ENCODE measurements at places on chromosomes 4 and X.

DNA sequence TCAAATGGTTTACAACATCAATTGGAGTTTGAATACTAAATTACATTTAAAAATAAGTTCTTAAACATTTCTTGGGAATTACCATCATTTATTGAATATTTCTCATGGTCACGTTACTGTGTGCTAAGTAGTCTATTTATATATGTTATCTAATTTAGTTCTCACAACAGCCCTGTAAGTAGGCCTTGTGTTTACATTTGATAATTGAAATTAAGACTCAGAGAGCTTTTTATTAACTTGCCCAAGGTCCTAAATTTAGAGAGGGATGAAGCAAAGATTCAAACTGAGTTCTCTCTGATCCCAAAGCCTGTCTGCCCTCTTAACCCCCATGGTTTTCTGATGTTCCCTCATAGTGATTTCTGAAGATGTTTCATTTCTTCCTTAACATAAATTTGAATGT lies 103.7 kb downstream of the CEP135 start:
- H3K27me3 ChIP-seq, result peaks cover 19% of the 10 kb centered on the region
- no peaks in the 10 kb centered on the region for H3K36me3 ChIP-seq
- DNase-seq, result no peak
- peaks cover 10% of the 10 kb centered on the region for H3K4me1 ChIP-seq

- DNase-seq, result no peak
- no peaks in the 10 kb centered on the region for H3K27me3 ChIP-seq
- no peaks in the 10 kb centered on the region for H3K4me1 ChIP-seq
- no peak overlapping the region for H3K4me3 ChIP-seq
- H3K27ac ChIP-seq, result no peak overlapping the region
Observed at GRCh38 chr4:76087007-76087769, 12.7 kb downstream of the ART3 start.

DNA sequence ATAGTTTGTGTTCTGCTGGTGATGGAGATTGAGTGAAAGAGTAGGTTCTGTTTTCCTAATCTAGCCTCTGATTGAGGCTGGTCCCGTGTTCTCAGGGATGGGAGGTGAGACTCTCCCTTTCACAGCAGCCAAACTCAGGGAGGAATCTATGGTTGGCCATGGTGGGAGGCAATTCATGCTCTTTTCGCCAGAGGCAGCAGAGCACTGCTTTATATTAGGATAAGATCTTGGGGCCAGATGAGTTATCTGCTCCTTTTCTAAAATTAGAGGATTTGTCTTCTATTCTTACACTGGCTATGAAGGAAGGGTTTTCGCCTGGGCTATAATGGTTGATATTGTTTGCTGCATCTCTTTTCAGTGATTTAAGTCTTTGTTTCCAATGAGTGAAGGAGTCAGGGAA lies 63.9 kb upstream of the NLGN4X start:
- H3K27ac ChIP-seq, result no peak overlapping the region
- no peaks in the 10 kb centered on the region for H3K27me3 ChIP-seq

- H3K36me3 ChIP-seq, result no peaks in the 10 kb centered on the region
- H3K27ac ChIP-seq, result no peak overlapping the region
- no peak overlapping the region for H3K4me3 ChIP-seq
Observed at GRCh38 chr4:71382900-71383560, 44.2 kb downstream of the SLC4A4 start.

DNA sequence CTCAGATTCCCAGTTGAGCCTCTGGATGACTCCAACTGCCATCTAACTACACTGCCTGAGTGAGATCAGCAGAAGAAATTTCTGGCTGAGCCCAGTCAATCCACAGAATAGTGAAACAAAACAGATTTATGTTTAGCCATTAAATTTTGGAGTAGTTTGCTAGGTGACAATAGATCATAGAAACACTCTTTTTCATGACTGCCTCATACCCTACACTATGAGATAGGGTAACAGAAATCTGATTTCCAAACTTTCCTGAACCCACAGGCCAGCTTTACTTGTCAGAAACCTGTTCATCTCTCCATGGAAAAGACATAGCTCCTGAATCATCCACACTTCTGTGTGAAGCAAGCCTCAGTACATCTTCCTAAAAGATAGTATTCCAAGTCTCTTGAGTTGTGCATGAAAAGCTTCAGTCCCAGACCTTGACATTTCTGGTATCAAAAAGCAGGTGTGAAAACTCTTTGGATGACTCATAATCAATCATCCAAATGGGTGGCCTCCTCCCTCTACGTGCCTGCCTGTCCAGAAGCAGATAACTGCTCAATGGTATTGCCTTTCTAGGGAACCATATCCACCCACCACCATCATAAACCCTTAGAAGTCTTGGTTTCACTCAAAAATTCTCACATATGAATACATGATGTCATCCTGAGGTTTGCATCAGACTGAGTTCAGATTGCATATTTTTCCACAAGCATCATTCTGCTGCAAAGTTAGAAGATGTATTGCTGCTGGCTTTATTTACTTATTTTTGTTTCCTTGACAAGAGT lies 47.5 kb upstream of the RAP2C start:
- no peaks in the 10 kb centered on the region for H3K36me3 ChIP-seq
- H3K4me1 ChIP-seq, result no peaks in the 10 kb centered on the region
- no peak overlapping the region for H3K27ac ChIP-seq
- no peak overlapping the region for H3K4me3 ChIP-seq
- DNase-seq, result no peak

DNA sequence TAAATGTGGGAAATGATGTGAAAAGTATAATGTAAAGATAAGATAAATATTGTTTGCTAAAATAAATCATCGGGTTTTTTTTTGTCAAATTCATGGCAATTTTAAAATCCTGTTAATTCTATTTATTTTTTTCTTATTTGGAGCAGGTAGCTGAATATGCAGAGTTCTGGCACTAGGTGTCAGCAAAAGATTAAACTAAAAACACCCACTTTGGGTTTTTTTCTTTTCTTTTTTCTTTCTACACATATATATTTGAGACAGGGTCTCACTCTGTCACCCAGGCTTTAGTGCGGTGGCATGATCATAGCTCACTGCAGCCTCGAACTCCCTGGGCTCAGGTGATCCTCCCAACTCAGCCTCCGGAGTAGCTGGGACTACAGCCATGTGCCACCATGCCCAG lies 6.9 kb upstream of the RAP2C start:
- no peak for DNase-seq
- no peak overlapping the region for H3K4me3 ChIP-seq
- H3K27me3 ChIP-seq, result no peaks in the 10 kb centered on the region
- H3K27ac ChIP-seq, result no peak overlapping the region
- H3K4me1 ChIP-seq, result no peaks in the 10 kb centered on the region
- H3K36me3 ChIP-seq, result no peaks in the 10 kb centered on the region

DNA sequence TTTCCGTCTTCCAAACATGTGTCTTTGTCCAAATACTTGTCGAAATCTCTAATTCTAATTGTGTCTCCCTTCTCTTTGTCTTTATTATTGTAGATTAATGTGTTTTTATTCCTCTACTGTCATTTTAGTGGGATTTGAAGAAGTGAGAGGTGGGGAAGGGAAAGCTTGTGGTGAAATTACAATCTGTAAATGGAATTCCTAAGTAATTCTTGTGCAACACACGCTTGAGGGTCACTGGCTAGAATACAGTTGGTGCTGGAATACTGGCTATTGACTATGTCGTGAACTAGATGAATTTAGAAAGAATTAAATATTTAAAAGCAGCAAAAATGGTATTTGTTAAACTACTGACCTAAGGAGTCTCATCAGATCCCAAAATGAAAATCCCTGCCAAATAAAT lies 10.7 kb upstream of the FNIP2 start:
- DNase-seq, result no peak
- no peaks in the 10 kb centered on the region for H3K36me3 ChIP-seq
- H3K27me3 ChIP-seq, result no peaks in the 10 kb centered on the region

GRCh38 chr4:144509088-144510015 lies 136.6 kb upstream of the HHIP start:
- H3K36me3 ChIP-seq, result no peaks in the 10 kb centered on the region
- no peaks in the 10 kb centered on the region for H3K4me1 ChIP-seq
- no peak for DNase-seq
- no peak overlapping the region for H3K4me3 ChIP-seq

GRCh38 chr4:145546175-145546915 lies 64.7 kb downstream of the SMAD1 start:
- no peaks in the 10 kb centered on the region for H3K4me1 ChIP-seq
- H3K4me3 ChIP-seq, result no peak overlapping the region
- no peaks in the 10 kb centered on the region for H3K36me3 ChIP-seq
- no peak overlapping the region for H3K27ac ChIP-seq

GRCh38 chr4:152771741-152772533 lies 7.6 kb downstream of the TIGD4 start:
- H3K4me1 ChIP-seq, result no peaks in the 10 kb centered on the region
- no peak overlapping the region for H3K27ac ChIP-seq
- no peaks in the 10 kb centered on the region for H3K27me3 ChIP-seq
- H3K4me3 ChIP-seq, result no peak overlapping the region

- no peaks in the 10 kb centered on the region for H3K36me3 ChIP-seq
- H3K27ac ChIP-seq, result no peak overlapping the region
- H3K4me3 ChIP-seq, result no peak overlapping the region
- no peak for DNase-seq
- H3K4me1 ChIP-seq, result no peaks in the 10 kb centered on the region
- no peaks in the 10 kb centered on the region for H3K27me3 ChIP-seq
Observed at GRCh38 chrX:17065100-17065499, 118.6 kb downstream of the REPS2 start.

GRCh38 chr4:4856071-4857000 lies 3.1 kb upstream of the MSX1 start:
- H3K4me1 ChIP-seq, result peaks cover 33% of the 10 kb centered on the region
- H3K27me3 ChIP-seq, result peaks cover 76% of the 10 kb centered on the region
- no peaks in the 10 kb centered on the region for H3K36me3 ChIP-seq
- DNase-seq, result no peak

- DNase-seq, result no peak
- H3K4me3 ChIP-seq, result no peak overlapping the region
- no peaks in the 10 kb centered on the region for H3K4me1 ChIP-seq
- H3K36me3 ChIP-seq, result no peaks in the 10 kb centered on the region
Observed at GRCh38 chr4:86481440-86481839, 112.7 kb upstream of the PTPN13 start.

DNA sequence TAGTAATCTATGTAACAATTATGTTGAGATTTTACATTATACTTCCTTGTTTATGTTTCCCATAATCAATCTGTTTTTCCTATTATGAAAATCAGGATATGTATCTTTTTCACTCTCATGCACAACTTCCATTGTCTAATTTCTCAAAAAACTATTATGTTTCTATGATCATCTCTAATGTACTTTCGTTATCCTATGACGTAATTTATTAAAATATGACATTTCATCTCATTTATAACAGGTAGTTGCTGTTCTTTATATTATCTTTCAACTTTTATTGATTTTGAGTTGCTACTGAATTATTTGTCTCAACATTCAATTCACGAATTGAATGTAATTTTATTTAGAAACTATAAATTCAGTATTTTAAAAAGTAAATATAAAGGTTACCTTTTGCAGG lies 100.8 kb upstream of the MAGEB18 start:
- H3K4me3 ChIP-seq, result no peak overlapping the region
- H3K27me3 ChIP-seq, result no peaks in the 10 kb centered on the region
- H3K36me3 ChIP-seq, result no peaks in the 10 kb centered on the region
- H3K4me1 ChIP-seq, result no peaks in the 10 kb centered on the region
- no peak overlapping the region for H3K27ac ChIP-seq
- no peak for DNase-seq

- DNase-seq, result no peak
- no peak overlapping the region for H3K4me3 ChIP-seq
- H3K4me1 ChIP-seq, result no peaks in the 10 kb centered on the region
- no peaks in the 10 kb centered on the region for H3K36me3 ChIP-seq
Observed at GRCh38 chrX:21528076-21528475, 130.1 kb downstream of the KLHL34 start.

GRCh38 chrX:20500949-20501348 lies 234.2 kb upstream of the RPS6KA3 start:
- H3K27ac ChIP-seq, result no peak overlapping the region
- no peak for DNase-seq
- H3K4me3 ChIP-seq, result no peak overlapping the region
- no peaks in the 10 kb centered on the region for H3K36me3 ChIP-seq
- H3K4me1 ChIP-seq, result peaks cover 3% of the 10 kb centered on the region

GRCh38 chr4:167717495-167717894 lies 374.8 kb upstream of the ANXA10 start:
- no peak overlapping the region for H3K4me3 ChIP-seq
- H3K27me3 ChIP-seq, result no peaks in the 10 kb centered on the region
- no peaks in the 10 kb centered on the region for H3K4me1 ChIP-seq

DNA sequence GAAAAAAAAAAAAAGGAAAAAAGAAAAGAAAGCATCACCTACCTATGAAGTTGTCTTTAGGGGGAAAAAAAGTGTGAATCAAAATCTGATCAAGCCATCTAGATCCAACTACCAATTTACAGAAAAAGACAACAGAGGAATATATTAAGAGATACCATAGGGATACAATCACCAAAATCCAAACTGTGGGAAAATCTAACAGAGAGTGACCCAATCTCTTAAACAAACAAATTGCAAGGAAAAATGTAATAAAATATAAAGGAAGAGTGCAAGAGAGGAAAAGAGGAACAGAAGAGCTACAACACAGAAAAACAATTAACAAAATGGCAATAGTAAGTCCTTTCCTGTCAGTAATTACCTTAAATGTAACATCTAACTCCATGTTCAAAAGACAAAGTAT lies 19.0 kb downstream of the THOC2 start:
- no peaks in the 10 kb centered on the region for H3K27me3 ChIP-seq
- H3K4me3 ChIP-seq, result no peak overlapping the region
- H3K27ac ChIP-seq, result no peak overlapping the region
- DNase-seq, result no peak
- H3K36me3 ChIP-seq, result no peaks in the 10 kb centered on the region

DNA sequence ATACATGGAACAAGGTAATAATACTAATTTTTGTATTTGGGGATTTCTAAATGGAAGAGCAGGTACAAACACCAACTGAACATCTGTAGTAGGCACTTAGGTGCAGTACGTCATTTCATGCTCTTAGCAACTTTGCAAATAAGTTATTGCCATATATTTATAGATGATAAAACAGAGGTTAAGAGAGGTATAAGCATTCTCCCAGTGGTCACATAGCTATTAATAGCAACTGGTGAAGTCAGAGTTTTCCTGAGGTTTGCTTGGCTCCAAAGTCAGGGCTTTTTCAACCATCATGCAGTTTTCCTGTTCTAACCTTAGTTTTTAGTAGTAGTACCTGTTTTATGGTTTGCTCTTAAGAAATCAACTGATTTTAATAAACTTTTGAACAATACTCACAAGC lies 10.9 kb downstream of the ARHGEF38 start:
- no peaks in the 10 kb centered on the region for H3K4me1 ChIP-seq
- H3K4me3 ChIP-seq, result no peak overlapping the region
- no peaks in the 10 kb centered on the region for H3K36me3 ChIP-seq
- H3K27me3 ChIP-seq, result no peaks in the 10 kb centered on the region
- no peak for DNase-seq
- H3K27ac ChIP-seq, result no peak overlapping the region

DNA sequence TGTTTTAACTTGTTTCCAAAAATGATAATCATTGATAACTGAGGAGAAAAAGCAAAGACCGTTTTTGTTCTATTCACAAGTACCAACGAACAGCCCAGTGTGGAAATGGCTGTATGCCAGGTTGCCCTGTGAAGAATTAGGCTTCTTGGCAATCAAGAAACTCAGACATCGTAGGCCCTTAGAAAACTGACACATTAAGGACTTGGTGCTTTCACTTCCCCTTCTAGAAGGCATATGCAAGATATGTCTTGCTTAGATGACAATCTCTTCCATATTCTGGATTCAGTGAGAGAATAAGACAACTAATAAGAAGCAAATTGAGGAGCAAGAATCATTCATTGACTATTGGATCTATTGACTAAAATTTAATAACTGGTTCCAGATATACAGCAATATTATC lies 56.6 kb downstream of the ANAPC10 start:
- no peak overlapping the region for H3K4me3 ChIP-seq
- H3K27ac ChIP-seq, result no peak overlapping the region
- peaks cover 1% of the 10 kb centered on the region for H3K36me3 ChIP-seq
- no peaks in the 10 kb centered on the region for H3K27me3 ChIP-seq
- no peaks in the 10 kb centered on the region for H3K4me1 ChIP-seq
- no peak for DNase-seq
